ENCODE measurements at places on chromosomes 12 and 14.

DNA sequence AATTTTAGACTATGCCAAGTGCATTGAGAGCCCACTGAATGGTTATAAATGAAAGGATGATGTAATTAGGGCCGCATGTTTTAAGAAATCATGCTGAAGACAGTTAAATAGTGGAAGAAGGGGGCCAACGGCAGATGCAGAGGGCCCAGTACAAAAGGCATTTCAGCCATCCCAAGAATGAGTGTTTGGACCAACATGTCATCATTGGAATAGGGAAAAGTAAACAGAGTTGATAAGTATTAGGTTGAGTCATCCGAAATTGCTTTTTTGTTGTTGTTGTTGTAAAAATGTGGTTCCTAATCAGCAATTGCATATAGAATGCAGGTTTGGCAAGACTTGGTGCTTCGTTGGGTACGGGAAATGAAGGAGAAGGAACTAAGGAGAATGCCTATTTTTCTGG lies 29.5 kb downstream of the BMP4 start:
- no peak for DNase-seq

DNA sequence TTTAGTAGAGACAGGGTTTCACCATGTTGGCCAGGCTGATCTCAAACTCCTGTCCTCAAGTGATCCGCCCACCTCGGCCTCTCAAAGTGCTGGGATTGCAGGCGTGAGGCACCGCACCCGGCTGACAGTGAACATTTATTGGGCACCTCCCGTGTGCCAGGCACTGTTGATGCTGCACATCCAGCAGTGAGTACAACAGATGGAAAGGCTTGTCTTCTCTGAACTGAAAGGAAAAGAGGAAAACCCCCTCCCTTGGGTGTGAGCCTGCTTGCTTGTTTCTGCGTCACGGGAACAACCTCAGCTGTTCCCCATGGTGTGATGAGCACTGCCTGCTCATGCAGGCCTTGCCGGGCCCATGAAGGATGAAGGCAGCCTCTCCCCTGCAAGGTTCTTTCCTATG lies 39.5 kb downstream of the DGLUCY start:
- DNase-seq = no peak

DNA sequence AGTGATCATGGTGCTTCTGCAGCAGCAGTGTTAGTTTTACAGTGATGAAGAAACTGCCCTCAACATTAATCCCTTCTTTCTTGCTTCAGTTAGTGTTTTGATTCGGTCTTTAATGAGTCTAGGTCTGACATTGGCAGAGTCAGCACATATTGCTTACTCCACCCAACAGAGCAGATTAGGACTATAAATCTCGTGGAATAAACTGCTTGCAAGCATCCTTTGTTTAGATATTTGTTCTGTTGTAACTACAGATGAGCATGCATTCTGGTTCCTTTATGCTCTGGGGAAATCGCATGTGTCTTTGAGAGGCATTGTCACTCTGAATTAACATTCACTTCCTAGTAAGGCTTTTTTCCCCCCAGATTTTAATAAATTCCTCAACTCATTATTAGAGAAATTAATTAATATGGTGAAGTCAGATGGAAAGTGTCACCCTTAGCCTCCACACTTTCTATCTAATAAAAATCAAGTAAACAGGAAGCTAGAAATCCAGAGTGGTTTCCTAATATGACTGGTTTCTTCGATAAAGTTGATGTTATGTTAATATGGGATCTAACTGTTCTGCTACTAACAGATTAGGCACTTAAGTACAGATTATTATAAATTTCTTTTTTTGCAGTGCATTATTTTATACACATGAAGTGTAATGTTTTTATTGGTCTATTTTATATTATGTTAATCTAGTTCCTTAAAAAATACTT lies 86.2 kb upstream of the SSTR1 start:
- no peak for DNase-seq

GRCh38 chr12:2240984-2241383 lies 188.2 kb downstream of the CACNA1C start:
- no peak for DNase-seq

Measured in activated CD8-positive, alpha-beta memory T cell treated with anti-CD3 and anti-CD28 coated beads for 4 hours (primary cell).